T-cell (primary cell): ENCODE measurements at places on chromosomes 3 and 15.

- no peak for DNase-seq
Observed at GRCh38 chr15:63986751-63987341, 59.4 kb downstream of the DAPK2 start.

- no peak for DNase-seq
Observed at GRCh38 chr3:155572085-155572484, 172.8 kb downstream of the PLCH1 start.

GRCh38 chr3:171258316-171258715 lies 201.9 kb downstream of the TNIK start:
- DNase-seq = no peak

- no peak for DNase-seq
Observed at GRCh38 chr3:194374935-194375334, 5.4 kb upstream of the LRRC15 start.

- no peak for DNase-seq
Observed at GRCh38 chr3:98657457-98657856, 64.0 kb upstream of the CPOX start.

DNA sequence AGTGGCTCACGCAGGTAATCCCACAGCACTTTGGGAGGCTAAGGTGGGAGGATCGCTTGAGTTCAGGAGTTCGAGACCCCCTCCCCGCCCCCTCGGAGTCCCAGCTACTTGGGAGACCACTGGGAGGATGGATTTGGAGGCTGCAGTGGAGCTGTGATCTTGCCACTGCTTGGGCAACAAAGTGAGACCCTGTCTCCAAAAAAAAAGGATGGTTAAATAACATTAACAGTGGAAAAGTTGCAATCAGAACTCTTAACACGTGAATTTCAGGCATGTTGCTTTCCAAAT lies 1.4 kb upstream of the TMEM87A start:
- no peak for DNase-seq
